ENCODE measurements at places on chromosomes 4 and X. TPM values are rescaled to one million over a fixed set of nuclear protein-coding genes. Genes with fewer than 3 reads are reported as not detected.

The APELA gene
- not detected for polyA plus RNA-seq

The LIN54 gene
- 5.9 TPM for polyA plus RNA-seq

The CFP gene
- 0.04 TPM for polyA plus RNA-seq

The CACNA1F gene
- polyA plus RNA-seq = not detected
